Activated CD4-positive, alpha-beta T cell treated with anti-CD3 and anti-CD28 coated beads for 1 hour (primary cell): ENCODE measurements at places on chromosomes 5 and 9.

- DNase-seq: no peak
Measured at GRCh38 chr5:32314658-32315057, 1.9 kb upstream of the MTMR12 start.

DNA sequence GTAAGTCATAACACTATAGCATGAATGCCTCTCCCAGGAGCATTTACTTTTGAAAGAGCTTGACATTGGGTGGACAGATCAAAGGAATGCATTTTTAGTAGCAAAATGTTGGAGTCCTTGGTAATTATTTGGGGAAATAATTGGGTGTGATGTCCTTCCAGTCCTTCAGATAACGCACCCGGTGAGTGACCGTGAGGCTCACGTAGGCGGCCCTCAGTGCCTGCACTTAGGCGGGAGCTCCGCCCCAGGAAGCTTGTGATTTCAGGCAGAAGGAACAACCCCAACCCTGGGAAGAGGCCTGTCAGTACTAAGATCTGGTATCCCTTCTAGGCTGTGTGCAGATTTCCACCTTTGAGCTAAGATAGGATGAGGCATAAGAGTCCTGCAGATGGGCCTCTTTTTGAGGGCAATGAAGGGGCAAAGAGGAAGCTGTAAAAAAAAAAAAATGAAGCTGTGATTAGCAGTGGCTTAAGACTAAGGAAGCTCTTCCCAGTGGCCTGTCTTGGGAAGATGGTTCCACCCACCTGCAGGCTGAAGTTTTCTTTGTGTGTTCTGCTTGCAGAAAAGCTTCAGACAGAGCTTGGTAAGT lies 14.9 kb downstream of the BTNL9 start:
- DNase-seq: no peak

DNA sequence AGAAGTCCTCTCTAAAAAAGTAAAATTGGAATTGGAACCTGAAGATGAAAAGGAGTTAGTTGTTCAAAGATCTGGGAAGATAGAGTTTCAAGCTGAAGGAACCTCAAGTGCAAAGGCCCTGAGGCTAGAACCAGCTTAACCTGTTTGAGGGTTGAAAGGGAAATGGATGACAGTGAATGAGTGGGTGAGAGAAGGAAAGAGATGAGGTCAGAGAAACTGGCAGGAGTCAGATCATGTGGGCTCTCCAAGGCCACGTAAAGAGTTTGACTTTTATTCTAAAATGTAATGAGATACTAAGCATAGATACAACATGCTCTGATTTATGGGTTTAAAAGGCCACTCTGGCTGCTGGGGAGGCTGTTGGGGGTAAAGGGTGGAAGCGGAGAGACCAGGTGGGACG lies 2.5 kb upstream of the RAD23B start:
- DNase-seq: no peak

- DNase-seq: no peak
Measured at GRCh38 chr9:99253134-99253533, 31.1 kb downstream of the SEC61B start.

DNA sequence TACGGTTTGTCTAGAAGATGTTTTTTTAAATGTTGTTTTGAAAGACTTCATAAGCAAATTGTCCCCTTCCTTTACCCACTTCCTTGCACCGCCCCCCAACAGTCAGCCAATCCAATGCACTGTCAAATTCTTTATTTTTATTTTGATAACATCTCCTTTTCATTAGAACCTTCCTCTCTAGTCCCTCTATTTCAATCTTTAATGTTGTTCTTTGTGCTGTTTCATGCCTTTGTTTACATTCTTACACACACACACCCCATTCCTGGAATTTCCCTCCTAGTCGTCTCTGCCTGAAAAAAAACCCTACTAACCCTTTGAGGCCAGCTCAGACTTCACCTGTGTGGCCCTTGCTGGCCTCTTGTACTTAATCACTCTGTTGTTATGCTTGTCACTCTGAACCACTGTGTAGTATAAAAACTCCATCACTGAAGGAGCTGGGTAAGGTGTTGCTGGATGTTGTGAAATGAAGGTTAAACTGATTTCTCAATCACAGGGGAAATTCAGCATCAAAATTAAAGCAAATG lies 133.4 kb downstream of the UGCG start:
- no peak for DNase-seq

DNA sequence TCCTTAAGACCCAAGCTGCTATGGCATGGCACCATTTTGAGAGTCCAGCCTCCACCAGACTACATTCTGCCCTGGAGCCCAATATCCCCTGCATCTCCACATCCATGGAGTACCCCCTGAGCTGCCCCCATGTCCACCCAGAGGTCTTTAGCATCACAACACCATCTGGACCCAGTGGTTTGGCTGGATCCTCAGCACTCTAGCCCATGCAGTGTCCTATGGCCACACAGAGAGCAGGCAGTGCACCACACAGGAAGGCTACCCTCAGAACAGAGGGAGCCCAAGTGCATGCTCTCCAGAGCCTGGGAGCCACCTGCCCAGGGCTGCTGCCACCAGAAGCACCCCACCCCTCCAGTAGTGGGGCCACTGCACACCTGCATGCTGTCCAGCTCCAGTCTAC lies 18.6 kb upstream of the DAP start:
- DNase-seq: no peak

DNA sequence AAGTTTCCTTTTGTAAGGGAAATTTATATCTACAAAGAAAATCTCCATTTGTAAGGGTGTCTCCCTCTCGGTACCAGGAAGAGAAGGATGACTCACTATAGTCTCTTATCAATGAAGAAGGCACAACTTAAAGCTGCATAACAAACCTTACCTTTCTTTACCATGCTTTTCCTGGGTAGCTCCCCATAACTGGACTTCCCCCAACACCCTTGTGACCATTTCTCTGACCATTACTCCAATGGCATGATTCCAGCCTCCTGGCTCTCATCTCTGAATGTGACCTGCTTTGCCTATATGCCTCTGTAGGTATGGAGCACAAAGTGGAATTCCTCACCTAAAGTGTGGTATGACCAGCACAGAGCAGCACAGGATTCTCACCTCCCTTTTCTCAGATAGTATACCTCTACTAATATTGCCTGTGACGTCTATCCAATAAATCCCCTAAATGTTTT lies 62.8 kb downstream of the GNA14 start:
- DNase-seq: no peak

DNA sequence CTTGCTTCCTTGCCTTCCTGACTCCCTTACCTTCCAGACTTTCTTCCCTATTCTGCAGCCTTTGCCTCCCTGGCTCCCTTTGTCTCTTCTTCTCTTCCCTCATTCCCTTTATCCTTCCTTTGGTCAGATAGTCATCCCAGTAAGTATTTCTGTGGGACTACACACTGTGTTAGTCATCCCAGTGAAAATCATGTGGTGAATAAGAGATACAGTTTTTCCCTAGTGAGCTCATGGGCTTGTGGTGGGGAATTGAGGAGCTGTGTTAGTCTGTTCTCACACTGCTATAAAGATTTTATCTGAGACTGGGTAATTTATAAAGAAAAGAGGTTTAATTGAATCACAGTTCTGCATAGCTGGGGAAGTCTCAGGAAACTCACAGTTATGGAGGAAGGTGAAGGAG lies 109.8 kb upstream of the EDIL3 start:
- no peak for DNase-seq

- DNase-seq: no peak
Measured at GRCh38 chr5:148864113-148864841, 37.9 kb downstream of the ADRB2 start.

DNA sequence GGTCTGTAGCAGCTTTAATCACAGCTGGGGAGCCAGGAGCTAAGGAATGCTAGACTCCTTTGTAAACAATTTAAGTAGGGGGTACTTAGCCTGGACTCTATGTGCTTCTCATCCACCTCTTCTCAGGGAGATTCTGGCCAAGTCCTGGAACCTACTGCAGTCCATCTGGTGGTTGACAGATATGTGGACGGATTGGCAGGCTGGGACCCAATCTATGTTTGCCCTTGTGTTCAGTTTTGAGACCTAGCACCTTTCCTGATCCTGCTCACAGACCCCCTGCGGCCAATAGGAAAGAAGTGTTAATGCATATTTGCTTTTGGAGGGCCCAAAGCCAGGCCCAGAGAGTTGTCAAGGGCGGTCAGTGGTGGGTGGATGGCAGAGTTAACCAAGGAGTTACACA lies 6.4 kb downstream of the SLC22A5 start:
- DNase-seq: no peak

DNA sequence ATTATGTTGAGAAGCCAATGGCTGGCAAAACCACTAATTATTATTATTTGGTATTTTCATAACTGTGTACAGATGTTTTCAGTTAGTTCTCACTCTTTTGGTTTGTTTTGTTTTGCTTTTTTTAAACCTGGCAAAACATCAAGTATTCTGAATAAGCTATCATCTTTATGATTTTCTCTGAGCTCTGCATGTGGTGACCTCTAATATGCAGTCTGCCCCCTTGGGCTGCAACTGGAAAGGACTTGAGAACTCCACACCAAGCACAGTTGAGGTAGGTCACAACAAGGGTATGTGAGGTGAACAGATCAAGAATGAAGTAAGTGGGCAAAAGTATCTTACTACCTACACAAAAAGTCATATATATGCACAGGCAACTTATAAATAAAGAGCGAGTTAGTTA lies 202.2 kb downstream of the NFIB start:
- DNase-seq: no peak
